ENCODE measurements at places on chromosomes 1 and 21.

DNA sequence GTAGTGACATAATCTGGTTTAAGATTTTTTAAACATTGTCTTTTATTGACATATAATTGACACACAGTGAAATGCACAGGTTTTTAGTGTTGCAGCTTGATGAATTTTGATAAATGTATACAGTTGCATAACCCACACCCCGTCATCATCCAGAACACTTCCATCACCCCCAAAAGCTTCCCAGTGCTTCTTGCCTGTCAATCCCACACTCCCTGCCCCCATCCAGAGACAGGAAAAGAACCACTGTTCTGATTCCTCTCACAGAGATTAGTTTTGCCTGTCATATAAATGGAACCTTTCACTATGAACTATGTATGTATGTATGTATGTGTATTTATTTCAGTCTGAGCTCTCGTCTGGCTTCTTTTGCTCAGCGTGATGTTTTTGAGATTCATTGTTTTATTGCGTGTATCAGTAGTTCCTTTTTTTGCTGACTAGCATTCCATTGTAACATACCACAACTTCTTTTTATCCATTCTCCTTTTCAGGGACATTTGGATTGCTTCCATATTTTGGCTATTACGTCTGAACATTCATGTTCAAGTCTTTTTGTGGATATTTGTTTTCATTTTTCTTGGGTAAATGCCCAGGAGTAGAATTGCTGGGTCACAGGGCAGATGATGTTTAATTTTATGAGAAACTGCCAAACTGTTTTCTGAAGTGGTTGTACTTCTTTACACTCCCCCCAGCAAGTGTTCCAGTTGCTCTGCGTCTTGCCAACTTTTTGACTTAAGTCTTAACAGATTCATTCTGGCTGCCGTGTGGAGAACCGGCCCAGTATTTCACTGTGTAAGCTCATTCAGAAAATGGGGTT, 8.7 kb downstream of the UBIAD1 start:
- DNase-seq, result peak; percentile 69

DNA sequence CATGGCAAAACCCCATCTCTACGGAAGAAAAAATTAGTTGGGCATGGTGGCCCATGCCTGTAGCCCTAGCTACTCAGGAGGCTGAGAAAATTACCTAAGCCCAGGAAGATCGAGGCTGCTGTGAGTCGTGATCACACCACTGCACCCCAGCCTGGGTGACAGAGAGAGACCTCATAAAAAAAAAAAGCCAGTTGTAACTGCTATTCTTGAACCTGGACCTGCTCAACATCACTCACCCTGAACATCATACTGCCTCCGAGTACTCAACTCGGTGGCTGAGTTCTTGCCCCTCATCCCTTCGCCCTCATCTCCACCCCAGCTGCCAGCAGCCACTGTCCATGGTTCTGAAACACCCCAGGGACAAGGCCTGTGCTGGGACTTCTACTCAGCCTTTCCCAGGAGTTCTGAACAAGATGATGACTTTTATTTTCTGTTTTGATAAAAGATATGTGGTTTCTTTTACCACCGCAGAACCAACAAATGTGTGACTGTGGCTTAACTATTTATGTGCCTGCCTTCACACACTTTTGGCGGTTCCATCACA, 5.4 kb upstream of the DISP3 start:
- DNase-seq, result no peak

- no peak for DNase-seq
These were observed 4.2 kb downstream of the SDC3 start for GRCh38 chr1:30904191-30904961.

- DNase-seq, result no peak
These were observed 3.3 kb downstream of the IFNGR2 start for GRCh38 chr21:33406493-33406892.

GRCh38 chr1:56446531-56447098, 132.7 kb downstream of the PLPP3 start:
- no peak for DNase-seq

- no peak for DNase-seq
These were observed 8.9 kb upstream of the NDUFS5 start for GRCh38 chr1:39017266-39017665.
